Stimulated activated CD4-positive, alpha-beta T cell treated with anti-CD3 and anti-CD28 coated beads, Interleukin-2, amount 100 ng/mL, for 4 hours (primary cell): ENCODE measurements at places on chromosomes 16 and 17.
A peak's percentile ranks its signal among the peaks of the same experiment; 100 is the strongest.

DNA sequence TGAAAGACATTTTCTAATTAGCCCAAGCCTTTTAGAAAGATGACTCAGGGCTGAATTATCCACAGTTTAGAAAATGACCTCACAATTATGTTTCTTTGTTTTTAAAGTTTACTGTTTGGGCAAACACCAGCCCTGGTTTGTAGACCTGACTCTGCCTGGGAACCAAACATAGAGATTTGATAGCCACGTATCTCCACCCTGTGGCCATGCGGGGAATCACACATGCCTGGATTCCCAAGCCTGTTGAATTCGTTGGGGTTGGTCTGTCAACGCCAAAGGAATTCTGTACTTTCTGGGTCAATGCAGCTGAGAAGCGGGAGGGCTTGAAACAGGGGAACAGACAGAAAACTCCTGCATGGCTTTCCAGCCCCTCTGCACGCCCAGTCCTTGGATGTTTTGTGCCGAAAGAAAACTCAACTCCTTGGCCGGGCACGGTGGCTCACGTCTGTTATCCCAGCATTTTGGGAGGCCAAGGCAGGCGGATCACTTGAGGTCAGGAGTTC is 26.9 kb downstream of the CD300A start:
- DNase-seq: peak; percentile 52

- DNase-seq: no peak
These were observed 19.9 kb downstream of the POLR3E start for GRCh38 chr16:22317001-22317530.

GRCh38 chr17:58302171-58302918 is 21.6 kb upstream of the MPO start:
- DNase-seq: no peak

GRCh38 chr16:71867939-71868338 is 16.0 kb downstream of the ZNF821 start:
- no peak for DNase-seq

DNA sequence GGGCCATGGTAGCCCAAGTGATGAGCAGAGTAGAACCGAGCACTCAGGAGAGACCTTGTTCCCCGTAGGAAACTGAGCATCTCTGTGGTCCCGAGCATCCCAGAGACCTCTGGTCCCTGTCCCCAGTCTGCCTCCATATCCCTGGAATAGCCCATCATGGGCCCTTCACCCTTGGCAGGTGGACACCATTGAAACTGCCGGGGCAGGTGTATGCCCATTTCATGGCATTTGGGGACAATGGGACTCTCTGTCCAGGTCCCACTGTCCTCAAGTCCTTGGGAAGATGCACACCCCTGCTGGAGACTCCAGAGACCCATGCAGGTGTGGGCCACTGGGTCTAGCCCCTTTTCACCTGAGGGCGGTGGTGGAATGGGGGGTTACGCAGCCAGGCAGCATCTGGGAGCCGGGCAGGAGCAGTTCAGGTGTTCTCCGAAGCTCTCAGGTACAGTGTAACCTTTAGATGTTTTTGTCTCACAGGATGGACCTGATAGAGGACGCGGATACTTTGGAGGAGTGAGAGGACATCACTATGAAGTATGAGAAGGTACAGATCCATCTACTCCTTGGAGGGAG is 75.9 kb downstream of the GOSR1 start:
- no peak for DNase-seq

GRCh38 chr17:74773871-74774286 is 2.3 kb downstream of the NAT9 start:
- no peak for DNase-seq

- DNase-seq: no peak
These were observed 20.4 kb downstream of the DUSP14 start for GRCh38 chr17:37510056-37510455.

DNA sequence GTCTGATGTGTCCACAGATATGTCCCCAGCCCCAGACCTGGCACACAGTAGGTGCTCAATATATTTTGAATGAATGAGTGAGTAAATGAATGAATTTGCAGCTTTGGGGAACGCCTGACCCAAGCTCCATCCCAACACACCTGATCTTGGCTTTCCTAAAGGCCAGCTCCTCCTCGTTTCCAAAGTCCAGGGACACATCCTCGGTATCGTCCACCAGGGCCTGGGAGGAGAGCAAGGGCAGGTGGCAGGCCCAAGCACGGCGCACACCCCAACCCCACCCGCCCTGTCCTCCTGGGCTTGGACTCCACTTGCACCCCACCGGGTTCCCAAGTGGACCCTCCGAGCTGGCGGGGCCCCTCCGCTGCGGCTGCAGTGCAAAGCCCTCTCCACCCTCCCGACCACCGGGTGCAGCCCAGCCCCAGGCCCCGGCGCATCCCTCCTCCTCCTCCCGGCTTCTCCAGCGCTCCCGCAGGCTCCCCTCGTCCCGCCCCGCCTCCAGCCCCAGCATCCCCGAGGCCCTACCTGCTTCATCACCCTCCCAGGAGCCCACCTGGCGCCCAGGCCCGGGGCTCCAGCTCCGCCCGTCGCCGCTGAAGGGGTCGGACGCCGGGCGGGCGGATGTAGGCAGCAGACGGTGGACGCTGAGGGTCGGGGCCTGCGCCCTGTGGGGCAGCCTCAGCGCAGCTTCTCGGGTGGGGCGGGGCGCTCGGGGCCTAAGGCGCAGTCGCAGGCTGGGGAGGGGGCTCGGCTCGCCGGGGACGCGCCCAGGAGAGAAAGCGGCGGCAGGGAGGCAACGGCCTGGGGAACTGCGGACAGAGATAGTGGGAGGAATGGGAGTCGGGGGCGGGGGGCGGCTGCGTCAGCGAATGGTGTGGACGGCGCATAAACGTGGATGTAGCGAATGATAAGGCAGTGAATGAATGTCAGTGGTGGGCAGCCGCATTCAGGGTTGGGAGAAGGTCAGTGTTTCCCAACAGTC is at the start of gene TVP23A:
Gene TVP23A (minus strand): TSS at position 832 of the 979 bp plus-strand sequence. CDS start 301 bp downstream, at position 531.
- no peak for DNase-seq

DNA sequence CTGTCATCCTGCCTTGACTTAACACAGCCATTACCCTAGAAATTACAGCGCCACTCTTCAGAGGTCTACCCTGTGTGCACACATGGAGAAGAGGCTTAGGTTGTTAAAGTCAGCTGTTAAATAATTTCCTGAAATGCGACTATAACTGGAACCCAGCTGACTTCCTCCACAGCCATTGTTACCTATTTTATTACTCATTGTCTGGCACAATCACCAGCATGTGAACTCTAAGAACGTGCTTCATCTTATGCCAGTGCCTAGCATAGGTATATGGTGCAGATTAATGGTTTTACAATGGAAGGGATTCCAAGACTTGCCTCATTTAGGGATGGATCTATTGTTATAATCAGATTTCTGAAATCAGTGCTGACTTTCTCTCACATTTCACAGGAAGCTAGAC is 11.9 kb downstream of the RDM1 start:
- no peak for DNase-seq

- DNase-seq: no peak
These were observed 2.7 kb downstream of the MYO15B start for GRCh38 chr17:75590314-75590761.

GRCh38 chr17:77332981-77333685 is 192.4 kb downstream of the SEC14L1 start:
- DNase-seq: peak; percentile 46

DNA sequence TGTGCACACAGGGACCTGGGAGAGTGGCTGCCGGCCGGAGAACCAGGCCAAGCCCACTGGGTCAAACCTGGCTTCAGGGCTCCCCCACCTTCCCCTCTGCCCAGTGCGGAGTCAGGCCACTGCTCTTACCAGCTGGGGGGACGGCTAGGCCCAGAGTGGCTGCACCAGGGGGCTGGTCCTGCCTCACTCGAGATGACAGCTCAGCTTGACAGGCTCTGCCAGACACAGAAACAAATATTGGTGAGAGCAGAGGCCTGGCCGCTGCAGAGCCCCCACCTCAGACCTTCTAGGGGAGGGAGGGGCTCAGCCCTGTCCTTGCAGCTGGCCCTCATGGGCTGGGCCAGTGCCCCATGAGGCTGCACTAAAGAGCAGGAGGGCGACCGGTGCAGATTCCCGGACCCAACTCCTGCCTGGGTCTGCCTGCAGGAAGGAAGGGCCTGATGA is 4.5 kb downstream of the NUDT16L1 start:
- no peak for DNase-seq

DNA sequence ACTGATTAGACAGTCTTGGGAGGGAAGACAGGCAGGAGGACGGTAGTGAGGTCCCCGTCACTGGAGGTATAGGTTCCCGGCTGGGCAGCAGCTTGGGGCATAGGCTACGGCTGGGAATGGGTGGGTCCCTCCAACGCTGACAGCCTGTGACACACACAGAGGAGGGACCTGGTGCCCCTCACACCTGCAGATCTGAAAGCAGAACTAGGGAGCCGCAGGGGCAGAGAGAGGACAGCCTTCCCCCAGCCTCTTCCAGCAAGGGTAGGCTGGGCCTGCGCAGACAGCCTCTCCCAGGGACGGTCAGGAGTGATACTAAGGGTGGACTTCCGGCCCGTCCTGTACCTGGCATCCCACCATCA is 2.0 kb downstream of the P2RX1 start:
- no peak for DNase-seq

DNA sequence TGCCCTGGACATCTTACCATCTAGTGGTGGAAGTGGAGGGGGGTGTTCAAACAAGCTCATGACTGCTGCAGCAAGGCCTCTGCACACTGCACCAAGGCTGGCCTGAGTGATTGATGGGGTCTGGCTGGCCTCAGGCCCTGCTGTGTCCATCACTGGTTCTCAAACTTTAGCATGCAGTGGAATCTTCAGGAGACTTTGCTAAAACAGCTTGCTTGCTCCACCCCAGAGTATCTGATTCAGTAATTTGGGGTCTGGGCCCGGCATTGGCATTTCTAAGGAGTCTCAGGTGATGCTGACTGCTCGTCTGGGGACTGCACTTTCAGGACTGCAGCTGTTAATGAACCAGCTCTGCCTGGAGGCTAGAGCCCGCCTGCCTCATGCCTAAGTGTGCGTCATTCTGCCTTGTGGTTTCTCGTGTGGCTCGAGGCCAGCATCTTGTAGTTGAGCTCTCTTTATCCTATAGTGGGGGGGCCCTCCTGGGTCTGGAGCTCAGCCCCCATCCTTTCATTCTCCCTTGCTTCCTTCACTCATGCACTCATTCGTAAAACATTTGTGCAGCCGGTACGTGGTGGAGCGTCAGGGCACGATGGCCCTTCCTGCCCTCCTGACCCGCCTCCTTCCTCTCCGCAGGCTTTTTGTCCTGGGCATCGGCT is 4.1 kb downstream of the MGAT5B start:
- DNase-seq: no peak

- no peak for DNase-seq
These were observed 98.1 kb downstream of the SDK2 start for GRCh38 chr17:73546114-73546513.

GRCh38 chr16:50252082-50252611 is 14.2 kb upstream of the ADCY7 start:
- no peak for DNase-seq

- DNase-seq: no peak
These were observed 199.5 kb downstream of the WWOX start for GRCh38 chr16:78298986-78299385.

GRCh38 chr16:1346422-1347285 is 5.0 kb downstream of the TSR3 start:
- no peak for DNase-seq

- no peak for DNase-seq
These were observed 32.8 kb downstream of the NETO2 start for GRCh38 chr16:47110939-47111338.

DNA sequence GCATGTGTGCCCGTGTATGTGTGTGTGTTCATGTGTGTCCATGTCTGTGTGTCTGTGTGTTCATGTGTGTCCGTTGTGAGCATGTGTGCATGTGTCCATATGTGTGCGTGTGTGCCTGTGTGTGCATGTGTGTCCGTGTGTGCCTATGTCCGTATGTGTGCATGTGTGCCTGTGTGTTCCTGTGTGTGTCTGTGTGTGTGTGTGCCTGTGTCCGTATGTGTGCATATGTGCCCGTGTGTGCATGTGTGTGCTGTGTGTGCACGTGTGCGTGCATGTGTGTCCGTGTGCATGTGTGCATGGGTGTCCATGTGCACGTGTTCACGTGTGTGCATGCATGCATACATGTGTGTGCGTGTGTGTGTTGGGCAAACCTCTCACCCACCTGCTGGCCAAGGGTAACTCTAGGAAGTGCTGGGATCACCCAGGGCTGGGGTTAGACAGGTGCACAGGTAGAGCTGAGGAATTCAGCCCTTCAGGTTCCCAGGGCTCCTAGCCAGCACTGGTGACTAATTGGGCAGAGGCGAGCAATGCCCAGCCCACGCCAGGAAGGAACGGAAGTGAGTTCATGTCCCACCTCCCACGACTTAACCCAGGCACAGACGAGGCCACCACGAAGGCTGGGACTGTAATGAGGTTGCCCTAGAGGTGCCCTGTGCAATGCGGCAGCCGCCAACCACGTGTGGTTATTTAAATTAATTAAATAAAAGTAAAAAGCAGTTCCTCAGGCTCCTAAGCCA is 8.2 kb upstream of the CSNK1D start:
- peak; percentile 39 for DNase-seq

GRCh38 chr16:73473713-73474112 is 425.8 kb upstream of the ZFHX3 start:
- DNase-seq: no peak

- DNase-seq: no peak
These were observed 28.7 kb downstream of the HIC1 start for GRCh38 chr17:2083613-2084035.

DNA sequence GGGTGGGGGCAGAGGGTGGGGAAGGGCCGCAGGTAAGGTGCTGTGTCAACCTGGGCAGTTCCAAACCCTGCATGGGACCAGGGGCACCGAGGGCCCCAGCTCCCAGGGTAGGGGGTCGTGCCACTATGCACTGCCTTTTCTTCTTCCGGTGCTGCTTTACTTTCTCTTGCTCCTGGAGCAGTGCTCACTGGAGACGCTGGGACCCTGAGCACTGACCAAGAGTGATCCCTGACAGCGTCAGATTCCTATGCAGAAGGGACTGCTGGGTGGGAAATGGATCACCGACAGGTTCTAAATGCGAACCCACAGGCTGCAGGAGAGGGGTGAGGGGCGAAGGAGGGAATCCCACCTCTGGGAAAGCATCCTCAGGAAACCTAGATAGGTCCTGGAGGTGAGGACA is 470.1 kb downstream of the SOX9 start:
- no peak for DNase-seq
